COLO829 (cell line): ENCODE measurements at places on chromosomes 12 and 14.

- DNase-seq = no peak
These were observed 18.1 kb upstream of the SGPP1 start for GRCh38 chr14:63745858-63746425.

GRCh38 chr14:39175445-39176262 lies 600 bp downstream of the PNN start:
- DNase-seq = no peak

GRCh38 chr14:67232066-67232465 lies 9.2 kb upstream of the PALS1 start:
- DNase-seq = no peak

DNA sequence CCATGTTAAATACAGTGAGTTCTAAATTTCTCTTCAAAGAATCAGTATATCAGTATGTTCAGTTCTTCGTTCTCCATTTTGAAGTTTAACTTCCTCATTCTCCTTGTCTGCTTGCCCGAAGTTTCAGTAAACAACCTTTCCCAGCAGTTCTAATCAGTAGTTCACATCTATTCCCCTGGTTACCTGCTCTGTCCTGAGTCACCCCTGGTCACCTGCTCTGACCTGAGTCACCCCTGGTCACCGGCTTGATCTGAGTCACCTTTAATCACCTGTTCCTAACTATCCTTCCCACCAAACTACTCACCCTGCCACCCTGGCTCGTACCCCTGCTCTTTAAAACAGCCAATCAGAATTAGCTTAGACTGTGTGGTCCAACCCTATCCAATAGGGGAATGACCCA lies 9.4 kb upstream of the OR10G3 start:
- no peak for DNase-seq

- DNase-seq = no peak
These were observed 77.0 kb upstream of the OVCH1 start for GRCh38 chr12:29574500-29574899.

DNA sequence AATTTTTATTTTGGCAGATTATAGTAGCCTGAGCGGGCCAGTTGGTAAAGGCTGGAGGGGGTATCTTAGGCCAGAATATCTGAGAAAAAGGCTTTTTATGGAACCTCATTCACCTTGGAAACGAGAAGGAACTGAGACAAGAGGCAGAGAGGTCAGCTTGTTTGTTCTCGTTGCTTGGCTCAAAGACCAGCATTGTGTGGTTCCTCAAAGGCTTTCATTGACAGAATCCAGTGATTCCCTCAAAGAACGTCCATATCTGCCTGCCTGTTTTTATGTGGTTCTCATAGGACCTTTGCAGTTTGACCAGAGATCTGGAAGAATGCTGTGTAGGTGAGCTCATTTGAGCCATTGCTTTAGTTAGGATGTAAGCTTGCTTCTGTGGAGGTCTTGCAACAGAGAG lies 117.3 kb downstream of the CFAP54 start:
- peak; percentile 28 for DNase-seq

GRCh38 chr14:66483322-66483721 lies 2.8 kb upstream of the CCDC196 start:
- DNase-seq = no peak

DNA sequence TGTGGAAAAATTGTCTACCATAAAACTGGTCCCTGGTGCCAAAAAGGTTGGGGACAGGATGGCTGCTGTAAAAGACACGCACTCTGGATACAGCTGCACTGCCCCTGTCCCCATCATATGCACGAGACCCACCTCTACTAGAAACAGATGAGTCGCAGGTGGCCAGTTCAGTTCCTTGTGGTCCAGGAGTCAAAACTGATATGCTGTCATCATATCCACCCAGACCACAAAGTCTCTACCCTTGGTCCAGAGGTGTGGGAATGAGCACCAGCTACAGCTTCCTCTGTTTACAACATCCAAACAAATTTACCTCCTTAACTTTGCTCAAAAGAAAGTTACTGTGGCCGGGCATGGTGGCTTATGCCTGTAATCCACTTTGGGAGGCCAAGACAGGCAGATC lies 43.8 kb upstream of the DACT1 start:
- DNase-seq = no peak

DNA sequence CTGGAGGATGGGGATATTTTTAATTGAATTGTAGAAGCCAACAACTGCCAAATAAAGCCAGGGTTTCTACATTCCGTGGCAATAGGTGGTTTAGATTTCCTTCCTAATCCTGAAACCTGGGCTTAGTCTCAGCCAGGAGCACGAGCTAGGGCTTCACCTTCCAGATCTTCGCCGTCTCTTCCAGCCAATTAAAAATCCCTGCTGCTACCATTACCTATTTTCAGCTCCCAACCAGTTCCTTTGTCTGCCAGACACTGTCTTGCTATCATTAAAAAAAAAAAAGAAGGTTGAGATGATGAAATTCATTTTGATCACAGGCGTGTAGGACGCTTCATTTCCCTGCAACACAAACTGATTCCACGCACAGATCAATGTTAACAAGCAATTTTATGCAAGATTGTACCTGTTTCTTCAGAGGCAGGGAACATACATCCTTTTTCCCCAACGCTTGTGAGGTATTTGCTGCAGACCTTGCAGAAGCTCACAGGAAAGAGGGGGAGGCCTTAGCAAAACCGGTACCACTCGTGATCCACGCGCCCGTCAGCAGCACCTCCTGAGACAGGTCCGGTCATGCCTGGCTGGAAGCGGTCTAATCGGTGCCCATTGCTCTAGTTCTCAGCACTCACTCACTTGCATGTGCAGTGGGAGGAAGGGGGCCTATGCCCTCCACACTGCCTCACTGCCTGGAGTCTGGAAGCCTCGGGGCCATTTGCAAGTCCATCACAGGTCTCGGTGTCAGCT lies 65.1 kb downstream of the SLC6A12 start:
- no peak for DNase-seq

DNA sequence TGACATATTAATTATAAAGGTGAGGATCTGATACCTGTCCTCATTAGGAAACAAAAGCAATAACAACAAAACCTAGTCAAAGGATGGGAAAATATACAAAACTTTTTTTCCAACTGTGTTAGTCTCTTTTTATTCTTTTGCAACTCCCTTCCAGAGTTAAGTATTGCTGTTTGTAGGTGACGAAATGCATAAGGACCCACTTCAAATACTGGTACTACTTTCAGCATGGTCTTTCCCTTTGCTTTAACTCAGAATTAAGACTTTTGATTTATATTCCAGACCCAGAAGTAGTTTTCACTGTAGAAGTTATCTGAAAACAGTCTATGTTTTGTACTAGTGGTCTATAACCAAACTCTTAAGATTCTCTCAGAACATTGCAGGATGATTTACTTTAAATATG lies 34.1 kb upstream of the ABCC9 start:
- no peak for DNase-seq
